ENCODE measurements at places on chromosomes 16 and 17.

- no peak for DNase-seq
Measured at GRCh38 chr16:83958137-83958845, 5.3 kb downstream of the OSGIN1 start.

DNA sequence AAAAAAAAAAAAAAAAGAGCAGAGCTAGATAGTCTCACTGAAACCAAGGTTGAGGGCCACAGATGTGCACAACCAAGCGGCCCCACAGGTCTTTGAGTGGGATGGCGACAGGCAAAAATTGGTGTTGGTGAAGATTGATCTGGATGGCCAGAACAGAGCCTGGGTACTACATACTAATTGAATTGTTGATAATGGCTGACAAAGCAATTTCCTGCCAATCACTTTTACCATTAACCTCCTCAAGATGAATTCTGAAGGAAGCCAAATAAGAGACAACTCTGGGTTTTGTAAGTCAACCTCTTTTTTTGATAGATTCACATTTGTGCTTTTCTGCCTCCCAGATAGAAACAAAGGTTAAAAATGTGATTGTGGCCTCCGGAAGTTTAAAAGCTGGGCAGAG lies 19.4 kb upstream of the HS3ST3B1 start:
- no peak for DNase-seq

DNA sequence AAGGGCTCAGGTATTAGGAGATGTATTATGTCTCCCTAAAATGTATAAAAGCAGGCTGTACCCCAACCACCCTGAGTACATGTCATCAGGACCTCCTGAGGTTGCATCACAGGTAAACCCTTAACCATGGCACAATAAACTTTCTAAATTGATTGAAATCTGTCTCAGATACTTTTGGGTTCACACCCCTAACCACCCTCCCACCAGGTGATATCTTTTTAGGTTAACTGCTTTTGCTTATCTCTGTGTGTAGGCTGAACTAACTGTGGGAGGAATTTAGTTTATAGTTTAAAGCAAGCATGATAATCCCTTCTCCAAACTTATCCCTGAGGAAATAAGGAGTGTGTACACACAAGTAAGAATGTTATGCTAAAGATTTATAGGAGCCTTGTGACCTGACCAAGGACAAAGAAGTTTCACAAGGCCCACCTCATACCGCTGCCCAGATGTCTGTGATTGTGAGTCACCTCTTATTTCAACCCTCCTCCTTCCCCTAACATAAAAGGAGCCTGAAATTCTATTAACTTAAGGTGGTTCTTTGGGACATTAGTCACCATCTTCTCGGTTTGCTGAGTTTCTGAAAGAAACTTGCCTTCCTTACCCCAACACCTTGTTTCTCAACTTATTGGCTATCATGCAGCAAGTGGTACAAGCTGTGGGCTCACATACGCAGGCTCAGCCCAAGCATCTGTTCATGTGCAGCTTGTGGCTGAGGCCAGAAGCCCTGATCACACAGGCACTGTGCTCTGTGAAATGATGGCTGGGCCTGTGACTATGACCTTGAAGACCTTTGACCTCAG lies 11.3 kb downstream of the PRSS22 start:
- DNase-seq = peak; percentile 34

- no peak for DNase-seq
Measured at GRCh38 chr17:72887322-72887721, 205.2 kb downstream of the SLC39A11 start.

DNA sequence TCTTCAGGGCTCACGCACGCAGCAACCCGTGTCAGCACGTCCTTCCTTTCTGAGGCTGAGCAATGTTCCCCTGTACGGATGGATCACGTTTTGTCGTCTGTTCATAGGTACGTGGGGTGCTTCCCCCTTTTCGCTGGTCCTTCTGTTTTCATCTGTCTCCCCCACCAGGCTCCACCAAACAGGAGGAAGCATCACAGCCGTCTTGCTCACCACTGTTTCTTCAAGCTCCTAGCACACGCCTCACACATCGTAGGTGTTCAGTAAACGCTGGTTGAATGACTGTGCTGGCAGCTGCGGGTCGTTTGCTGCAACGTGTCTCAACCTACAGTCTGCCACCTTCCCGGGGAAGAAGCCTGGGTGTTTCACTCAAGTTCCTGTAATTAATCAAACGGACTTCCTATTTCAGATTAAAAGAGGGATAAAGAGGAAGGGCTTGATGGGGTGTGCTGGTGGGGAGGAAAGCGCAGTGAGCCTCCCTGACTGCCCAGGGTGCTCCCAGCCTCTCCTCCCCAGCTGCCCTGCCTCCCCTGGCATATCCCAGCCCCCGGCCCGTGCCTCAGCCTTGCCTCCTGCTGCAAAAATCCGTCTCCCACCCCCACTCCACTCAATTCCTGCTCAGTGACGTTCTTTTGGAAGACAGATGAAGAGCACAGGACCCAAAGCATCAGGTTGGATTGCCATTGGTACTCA lies 76.7 kb upstream of the DOC2B start:
- no peak for DNase-seq

- no peak for DNase-seq
Measured at GRCh38 chr16:88705076-88705684, 1.0 kb downstream of the RNF166 start.

DNA sequence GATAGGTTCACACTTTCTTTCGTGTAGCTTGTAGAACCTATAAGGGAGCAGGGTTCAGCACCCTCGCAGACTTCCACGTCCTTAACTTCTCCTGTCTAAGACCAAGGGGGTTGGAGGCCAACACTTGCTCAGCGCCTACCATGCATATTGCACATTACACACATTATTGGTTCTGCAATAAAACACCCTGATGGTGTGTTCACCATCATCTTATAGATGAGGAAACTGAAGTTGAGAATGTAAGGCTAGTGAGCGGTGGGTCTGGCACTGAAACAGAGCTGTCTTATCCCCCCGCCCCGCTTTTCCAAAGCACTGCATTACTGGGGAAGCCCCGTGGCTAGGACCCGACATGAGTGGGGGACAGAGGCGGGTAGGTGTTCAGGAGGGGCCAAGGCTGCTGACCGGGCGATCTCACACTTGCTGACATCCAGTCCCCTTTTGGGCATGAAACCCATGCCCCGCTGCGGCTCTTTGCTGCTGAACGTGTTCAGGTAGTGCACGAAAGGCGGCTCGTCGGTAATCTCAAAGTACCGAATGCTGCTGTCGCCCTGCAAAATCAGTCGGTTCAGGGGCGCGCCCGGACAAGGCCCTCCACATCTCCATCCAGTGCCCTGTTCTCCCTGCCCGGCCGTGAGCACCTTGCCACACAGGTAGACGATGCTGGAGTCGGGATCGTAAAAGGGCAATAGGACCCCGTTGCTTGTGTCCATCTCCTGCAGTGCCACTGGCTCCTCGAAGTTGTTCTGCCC lies 6.2 kb downstream of the CORO6 start:
- DNase-seq = no peak

- DNase-seq = no peak
Measured at GRCh38 chr16:2092256-2092620, 43.5 kb downstream of the PKD1 start.

- no peak for DNase-seq
Measured at GRCh38 chr17:79987187-79987934, 48.3 kb downstream of the TBC1D16 start.

DNA sequence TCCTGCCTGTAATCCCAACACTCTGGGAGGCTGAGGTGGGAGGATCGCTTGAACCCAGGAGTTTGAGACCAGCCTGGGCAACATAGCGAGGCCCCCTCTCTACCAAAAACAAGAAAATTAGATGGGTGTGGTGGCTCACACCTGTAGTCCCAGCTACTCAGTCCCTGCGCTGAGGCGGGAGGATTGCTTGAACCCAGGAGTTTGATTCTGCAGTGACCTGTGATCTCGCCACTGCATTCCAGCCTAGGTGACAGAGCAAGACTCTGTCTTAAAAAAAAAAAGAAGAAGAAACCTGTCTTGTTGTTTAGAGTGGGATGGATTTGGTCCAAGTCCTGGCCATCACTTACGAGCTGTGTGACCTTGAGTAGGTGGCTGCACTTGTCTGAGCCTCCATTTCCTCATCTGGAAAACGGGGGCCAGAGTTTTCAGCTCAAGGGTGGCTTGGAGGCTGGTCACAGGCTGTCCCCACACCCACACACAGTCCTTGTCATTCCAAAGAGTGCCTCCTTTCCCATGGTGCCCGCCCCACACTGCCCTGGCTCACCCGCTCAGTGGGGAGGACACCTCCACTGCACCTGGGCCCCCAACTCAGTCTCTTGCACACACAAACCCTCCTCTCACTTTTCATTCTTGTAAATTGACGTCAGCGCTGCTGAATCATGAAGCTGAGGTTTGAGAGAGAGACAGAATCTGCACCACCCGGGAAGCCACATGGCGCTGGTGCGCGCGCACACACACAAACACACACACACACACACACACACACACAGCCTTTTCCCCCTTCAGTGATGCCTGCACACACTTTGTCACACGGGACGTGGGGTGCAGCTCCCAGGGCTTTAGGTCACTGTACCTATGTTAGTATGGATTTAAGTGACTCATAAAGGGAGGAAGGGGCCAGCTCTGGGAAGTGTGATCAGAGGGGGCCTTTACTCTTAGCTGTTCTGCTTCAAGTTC lies 4.2 kb downstream of the SOCS1 start:
- no peak for DNase-seq

- no peak for DNase-seq
Measured at GRCh38 chr17:58414596-58414997, 2.7 kb downstream of the RNF43 start.

GRCh38 chr16:4401510-4401909 lies 14.9 kb downstream of the CORO7 start:
- no peak for DNase-seq

- no peak for DNase-seq
Measured at GRCh38 chr17:83119987-83120864, 40.8 kb downstream of the METRNL start.

DNA sequence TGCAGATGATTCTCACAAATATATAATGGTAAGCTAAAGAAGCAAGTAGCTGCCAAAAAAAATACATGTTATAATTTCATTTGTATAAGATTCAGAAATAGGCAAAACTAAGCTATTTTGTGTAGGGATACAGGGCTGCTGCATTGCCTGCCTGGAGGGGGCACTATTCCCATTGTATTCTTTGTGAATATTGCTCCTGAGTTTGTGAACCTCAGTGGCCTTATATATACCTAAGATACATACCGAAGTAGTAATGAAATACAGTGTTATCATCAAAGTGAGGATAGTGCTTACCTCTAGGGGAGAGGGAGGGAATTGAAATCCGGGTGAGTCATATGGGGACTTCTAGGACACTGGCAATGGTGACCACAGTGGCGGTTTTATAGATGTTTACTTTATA lies 53.5 kb downstream of the C17orf58 start:
- peak; percentile 7 for DNase-seq

DNA sequence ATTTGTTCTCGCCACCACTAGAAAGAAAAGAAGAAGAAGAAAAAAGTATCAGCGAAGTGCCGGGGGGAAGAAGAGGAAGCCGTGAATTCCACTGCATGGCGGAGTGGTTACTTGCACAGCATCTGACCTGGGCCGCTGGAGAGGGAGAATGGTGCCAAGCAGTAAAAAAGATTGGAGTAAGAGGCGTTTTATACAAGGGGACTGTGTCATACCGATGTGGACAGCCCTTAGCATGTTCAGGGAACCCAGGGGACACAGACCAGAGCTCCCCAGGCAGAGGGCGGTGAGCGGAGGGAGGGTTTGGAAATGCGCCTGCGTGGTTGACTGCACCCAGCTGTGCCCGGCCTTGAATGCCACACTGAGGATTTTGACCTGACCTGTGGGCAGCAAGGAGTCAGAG lies 52.8 kb downstream of the PLXDC1 start:
- no peak for DNase-seq

- no peak for DNase-seq
Measured at GRCh38 chr17:37543637-37544052, 54.0 kb downstream of the DUSP14 start.
